Fibroblast of lung (primary cell): ENCODE measurements at places on chromosomes 13 and 19. TPM values are rescaled to one million over a fixed set of nuclear protein-coding genes. Genes with fewer than 3 reads are reported as not detected.

GRCh38 chr19:2550431-2551171 lies 74.7 kb downstream of the GADD45B start:
- no peaks in the 10 kb centered on the region for H3K27me3 ChIP-seq
- no peak overlapping the region for H3K4me3 ChIP-seq
- H3K27ac ChIP-seq = peak overlapping the region; percentile 57
- no peak for DNase-seq
- peaks cover 4% of the 10 kb centered on the region for H3K4me1 ChIP-seq

DNA sequence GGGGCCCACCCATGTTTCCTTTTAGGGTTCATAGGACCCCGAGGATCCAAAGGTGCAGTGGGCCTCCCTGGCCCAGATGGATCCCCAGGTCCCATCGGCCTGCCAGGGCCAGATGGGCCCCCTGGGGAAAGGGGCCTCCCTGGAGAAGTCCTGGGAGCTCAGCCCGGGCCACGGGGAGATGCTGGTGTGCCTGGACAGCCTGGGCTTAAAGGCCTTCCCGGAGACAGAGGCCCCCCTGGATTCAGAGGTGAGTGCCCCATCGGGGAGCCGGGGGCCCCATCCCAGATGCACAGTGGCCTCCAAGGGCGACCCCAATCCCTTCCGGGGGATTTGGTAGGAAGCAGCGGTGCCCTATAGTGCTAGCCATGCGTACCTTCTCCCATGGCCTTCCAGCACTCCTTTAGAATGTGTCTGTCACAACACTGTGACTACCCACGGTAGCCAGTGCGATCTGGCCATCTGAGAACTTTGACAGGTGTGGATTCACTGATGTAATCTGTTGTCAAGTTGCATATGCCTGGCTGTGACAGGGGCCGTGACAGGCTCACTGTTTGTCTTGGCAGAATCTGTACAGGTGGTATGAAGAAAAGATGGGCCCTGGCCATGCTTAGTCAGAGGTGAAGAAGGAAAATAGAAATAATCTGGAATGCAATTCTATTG lies 88.5 kb downstream of the RAB20 start:
- H3K27ac ChIP-seq = no peak overlapping the region
- H3K36me3 ChIP-seq = peaks cover 13% of the 10 kb centered on the region
- H3K27me3 ChIP-seq = no peaks in the 10 kb centered on the region
- no peak overlapping the region for H3K4me3 ChIP-seq
- peaks cover 3% of the 10 kb centered on the region for H3K4me1 ChIP-seq

DNA sequence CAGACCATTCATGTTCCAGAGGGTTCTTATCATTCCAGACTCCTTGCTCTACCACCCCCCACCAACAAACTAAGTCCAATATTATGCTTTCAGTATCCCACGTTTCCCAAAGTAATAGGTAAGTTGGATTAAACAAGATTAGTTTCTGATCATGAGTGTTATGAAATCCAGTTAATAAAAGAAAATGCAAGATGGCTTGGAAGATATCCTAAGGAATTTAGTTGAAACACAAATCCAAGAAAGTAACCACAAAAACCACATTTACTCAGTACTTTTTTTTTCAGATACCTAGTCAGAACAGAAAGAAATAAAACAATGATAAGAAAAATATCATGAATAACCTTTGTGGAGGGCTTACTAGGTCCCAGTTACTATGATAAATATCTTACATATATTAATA lies 119.4 kb upstream of the MIR17HG start:
- no peaks in the 10 kb centered on the region for H3K36me3 ChIP-seq
- H3K27ac ChIP-seq = no peak overlapping the region
- DNase-seq = no peak
- H3K27me3 ChIP-seq = no peaks in the 10 kb centered on the region
- H3K4me1 ChIP-seq = no peaks in the 10 kb centered on the region

DNA sequence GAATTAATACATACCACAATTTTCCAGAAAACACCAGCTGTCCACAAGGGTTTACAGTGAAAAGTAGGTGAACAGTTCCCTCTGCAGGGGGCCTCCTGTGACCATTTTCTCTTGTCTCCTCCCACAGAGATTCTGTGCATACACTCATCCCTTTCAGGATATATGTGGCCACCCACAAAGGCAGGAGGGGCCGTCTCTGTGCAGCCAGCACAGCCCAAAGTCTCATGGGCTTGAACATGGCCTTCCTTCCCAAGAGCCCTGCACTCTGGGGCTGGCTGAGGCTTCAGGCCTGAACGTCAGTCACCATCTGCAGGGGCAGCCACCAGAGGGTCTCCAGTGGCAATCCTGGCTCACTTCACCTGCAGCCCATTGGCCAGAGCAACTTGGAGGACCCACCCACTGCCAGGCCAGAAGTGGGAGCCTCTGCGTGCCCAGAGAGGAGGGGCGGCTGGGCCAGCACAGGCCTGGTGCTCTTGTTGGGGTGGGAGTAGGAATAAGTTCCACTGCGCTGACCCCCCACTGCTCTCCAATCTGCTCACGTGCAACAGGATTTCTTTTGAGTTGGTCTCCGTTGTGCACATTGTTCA lies 25.1 kb downstream of the TMEM161A start:
- H3K4me3 ChIP-seq = no peak overlapping the region
- DNase-seq = peak; percentile 30
- H3K36me3 ChIP-seq = no peaks in the 10 kb centered on the region
- no peak overlapping the region for H3K27ac ChIP-seq
- H3K4me1 ChIP-seq = peaks cover 2% of the 10 kb centered on the region

DNA sequence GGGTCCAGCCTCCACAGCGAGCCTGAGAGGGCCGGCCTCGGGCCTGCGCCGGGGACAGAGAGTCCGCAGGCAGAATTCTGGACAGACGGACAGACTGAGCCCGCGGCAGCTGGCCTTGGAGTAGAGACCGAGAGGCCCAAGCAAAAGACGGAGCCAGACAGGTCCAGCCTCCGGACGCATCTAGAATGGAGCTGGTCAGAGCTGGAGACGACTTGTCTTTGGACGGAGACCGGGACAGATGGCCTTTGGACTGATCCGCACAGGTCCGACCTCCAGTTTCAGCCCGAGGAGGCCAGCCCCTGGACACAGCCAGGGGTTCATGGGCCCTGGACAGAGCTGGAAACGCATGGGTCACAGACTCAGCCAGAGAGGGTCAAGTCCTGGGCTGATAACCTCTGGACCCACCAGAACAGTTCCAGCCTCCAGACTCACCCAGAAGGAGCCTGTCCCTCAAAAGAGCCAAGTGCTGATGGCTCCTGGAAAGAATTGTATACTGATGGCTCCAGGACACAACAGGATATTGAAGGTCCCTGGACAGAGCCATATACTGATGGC lies 490 bp downstream of the ITPKC start:
- no peaks in the 10 kb centered on the region for H3K27me3 ChIP-seq
- peak; percentile 21 for DNase-seq
- H3K4me1 ChIP-seq = peaks cover 8% of the 10 kb centered on the region
- H3K4me3 ChIP-seq = peak overlapping the region; percentile 72

DNA sequence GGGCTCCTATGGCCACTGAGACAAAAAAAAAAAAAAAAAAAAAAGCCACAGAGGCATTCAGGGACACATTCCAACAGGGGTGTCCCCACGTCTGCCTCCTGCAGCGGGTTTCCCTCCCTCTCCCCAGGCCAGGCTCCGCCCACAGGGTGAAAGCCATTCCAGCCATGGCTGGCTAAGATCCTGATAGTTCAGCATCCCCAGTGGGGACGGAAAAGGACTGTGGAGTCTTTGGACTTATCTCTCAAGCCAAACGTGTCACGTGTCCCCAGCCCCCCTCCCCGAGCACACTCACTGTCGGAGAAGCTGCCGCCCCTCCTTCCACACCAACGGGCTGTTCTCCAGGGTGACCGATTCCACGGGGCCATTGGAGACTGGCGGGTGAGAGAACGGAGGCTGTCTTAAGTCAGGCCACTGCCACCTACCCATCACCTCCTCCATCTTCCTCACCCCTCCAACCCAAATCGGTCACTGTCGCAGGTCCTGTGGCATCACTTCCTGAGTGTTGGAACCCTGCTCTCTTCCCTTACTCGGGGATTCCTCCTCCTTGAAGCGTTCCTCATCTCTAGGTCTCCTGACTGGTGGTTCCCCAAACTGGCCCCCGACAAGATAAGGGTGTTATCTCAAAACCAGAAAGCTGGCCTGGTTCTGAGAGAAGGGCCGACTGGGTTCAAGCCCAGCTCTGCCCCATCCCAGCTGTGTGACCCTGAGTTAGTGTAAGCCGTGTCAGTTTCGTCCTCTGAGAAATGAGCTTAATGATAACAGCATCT lies 9.1 kb upstream of the FKRP start:
- peak overlapping the region; percentile 47 for H3K27ac ChIP-seq
- H3K4me1 ChIP-seq = peaks cover 7% of the 10 kb centered on the region
- H3K36me3 ChIP-seq = peaks cover 27% of the 10 kb centered on the region
- no peak overlapping the region for H3K4me3 ChIP-seq

DNA sequence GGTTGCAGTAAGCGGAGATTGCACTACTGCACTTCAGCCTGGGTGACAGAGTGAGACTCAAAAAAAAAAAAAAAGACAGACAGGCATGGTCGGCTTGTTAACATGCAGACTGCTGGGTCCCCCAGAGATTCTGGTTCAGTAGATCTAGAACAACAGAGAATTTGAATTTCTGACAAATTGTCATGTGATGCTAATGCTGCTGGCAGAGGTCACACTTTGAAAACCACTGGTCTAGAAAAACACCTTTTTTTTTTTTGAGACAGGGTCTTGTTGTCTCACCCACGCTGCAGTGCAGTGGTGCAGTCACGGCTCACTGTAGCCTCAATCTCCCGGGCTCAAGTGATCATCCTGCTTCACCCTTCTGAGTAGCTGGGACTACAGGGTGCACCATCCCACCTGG lies 7.7 kb upstream of the LRFN3 start:
- peaks cover 6% of the 10 kb centered on the region for H3K27me3 ChIP-seq
- H3K27ac ChIP-seq = no peak overlapping the region
- H3K4me3 ChIP-seq = no peak overlapping the region

DNA sequence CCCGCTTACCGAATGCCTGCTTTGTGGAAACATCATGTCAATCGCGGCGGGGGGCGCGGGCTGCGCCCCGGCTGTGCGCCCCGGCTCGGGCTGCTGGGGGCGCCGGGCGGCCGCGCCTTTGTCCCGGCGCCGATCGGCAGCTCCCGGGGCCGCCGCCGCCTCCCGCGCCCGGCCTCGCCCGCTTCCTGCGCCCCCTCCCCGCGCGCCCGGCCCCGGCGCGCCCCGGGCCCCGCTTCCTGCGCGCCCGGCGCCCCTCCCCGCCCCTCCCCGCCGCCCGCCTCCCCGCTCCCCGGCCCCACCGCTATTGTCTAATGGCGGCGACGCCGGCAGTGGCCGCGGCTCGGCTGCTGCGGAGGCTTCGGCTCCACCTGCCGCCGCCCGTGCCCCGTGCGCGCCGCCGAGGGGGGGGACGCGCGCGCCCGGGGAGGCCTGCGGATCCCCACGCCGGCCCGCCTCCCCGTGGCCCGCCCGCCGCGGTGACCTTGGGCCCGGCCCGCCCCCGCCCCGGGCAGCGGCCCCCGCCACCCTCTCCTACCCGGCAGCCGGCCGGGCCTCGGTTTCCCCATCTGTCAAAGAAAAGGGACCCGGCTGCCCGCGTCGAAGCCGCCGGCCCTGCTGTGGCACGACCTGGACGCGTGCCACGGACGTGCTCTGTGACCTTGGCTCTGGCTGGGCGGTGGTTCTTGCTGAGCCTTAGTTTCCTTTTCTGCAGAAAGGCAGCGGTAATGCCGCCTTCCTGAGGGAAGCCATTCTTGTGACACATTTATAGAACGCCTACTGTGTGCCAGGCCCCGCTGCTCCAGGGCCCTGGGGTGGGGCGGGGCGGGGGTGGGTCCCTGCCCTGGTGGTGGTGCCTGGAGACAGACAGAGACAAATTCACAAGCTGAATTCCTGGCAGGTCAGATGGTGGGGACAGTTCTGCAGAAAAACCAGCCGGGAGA lies at the start of gene TLE5:
Gene TLE5, minus strand, starts transcription at position 331 of the 941 bp plus-strand sequence. Its CDS starts 295 bp downstream, at position 36.
- peaks cover 15% of the 10 kb centered on the region for H3K36me3 ChIP-seq
- no peaks in the 10 kb centered on the region for H3K27me3 ChIP-seq
- DNase-seq = no peak
- peaks cover 5% of the 10 kb centered on the region for H3K4me1 ChIP-seq
- peak within 1 kb of the TSS; percentile 60 for H3K4me3 ChIP-seq

DNA sequence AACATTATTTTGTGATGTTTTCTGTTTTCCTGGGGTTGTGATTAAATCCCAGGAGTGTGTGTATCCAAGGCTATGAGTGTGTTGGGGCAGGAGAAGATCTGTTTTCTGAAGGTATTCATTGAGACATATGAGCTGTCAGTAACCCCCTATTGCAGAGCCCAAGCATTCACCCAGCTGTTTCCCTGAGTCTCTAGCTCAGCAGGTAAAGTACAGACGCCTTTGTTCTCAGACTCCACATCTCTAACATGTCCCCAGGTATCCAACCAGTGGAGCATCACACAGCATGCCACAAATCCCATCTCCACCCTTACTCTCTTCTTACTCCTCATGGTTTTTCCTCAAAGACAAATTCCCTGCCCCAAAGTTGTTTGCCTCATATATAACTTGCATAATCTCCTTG lies 213.6 kb downstream of the PCDH20 start:
- no peaks in the 10 kb centered on the region for H3K27me3 ChIP-seq
- H3K36me3 ChIP-seq = no peaks in the 10 kb centered on the region
- no peak for DNase-seq
- H3K4me3 ChIP-seq = no peak overlapping the region

DNA sequence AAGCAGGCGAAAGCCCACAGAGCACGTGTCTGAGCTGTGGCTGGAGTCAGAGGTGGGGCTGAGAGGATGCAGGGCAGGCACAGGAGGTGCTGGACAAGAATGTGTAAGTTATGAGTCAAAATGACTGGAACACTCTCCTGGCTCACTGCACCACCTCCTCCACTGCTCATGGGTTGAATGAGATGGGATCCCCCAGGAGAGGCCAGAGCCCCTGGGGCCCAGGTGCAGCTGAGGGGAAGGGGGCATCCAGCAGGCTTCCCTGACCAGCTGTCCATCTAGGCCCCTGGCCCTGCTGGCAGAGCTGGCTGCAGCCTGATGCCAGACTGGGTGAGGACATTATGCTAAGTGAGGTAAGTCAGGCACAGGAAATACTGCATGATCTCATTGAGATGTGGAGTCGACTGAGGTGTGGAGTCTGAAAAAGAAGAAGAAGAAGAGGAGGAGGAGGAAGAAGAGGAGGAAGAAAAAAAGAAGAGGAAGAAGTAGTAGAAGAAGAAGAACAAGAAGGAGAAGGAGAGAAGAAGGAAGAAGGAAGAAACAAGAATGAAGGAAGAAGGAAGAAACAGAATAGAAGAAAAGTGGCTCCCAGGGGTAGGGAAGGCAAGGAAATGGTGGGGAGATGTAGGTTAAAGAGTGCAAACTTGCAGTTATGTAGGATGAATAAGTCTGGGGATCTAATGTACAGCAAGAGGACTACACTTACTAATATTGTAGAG lies 747.4 kb downstream of the UQCRFS1 start:
- no peaks in the 10 kb centered on the region for H3K4me1 ChIP-seq
- no peak overlapping the region for H3K27ac ChIP-seq
- no peaks in the 10 kb centered on the region for H3K36me3 ChIP-seq
- no peaks in the 10 kb centered on the region for H3K27me3 ChIP-seq

- DNase-seq = peak; percentile 56
- H3K36me3 ChIP-seq = no peaks in the 10 kb centered on the region
- no peak overlapping the region for H3K4me3 ChIP-seq
Observed at GRCh38 chr13:64633948-64634347, 2596.2 kb downstream of the PCDH9 start.

- no peak overlapping the region for H3K4me3 ChIP-seq
- DNase-seq = peak; percentile 44
- H3K27me3 ChIP-seq = no peaks in the 10 kb centered on the region
- no peaks in the 10 kb centered on the region for H3K4me1 ChIP-seq
- no peaks in the 10 kb centered on the region for H3K36me3 ChIP-seq
- no peak overlapping the region for H3K27ac ChIP-seq
Observed at GRCh38 chr13:75153834-75154233, 328.1 kb downstream of the TBC1D4 start.

Gene VSTM2B
- total RNA-seq = not detected in 2 replicates

Gene PRTN3
- total RNA-seq = not detected in 2 replicates

Gene MUC16
- total RNA-seq = not detected in 2 replicates

Gene CPT1C
- 18.0 and 31.2 TPM in 2 replicates for total RNA-seq

Gene TYK2
- 72.4 and 95.5 TPM in 2 replicates for total RNA-seq
